ENCODE measurements at places on chromosomes 11 and 22.

DNA sequence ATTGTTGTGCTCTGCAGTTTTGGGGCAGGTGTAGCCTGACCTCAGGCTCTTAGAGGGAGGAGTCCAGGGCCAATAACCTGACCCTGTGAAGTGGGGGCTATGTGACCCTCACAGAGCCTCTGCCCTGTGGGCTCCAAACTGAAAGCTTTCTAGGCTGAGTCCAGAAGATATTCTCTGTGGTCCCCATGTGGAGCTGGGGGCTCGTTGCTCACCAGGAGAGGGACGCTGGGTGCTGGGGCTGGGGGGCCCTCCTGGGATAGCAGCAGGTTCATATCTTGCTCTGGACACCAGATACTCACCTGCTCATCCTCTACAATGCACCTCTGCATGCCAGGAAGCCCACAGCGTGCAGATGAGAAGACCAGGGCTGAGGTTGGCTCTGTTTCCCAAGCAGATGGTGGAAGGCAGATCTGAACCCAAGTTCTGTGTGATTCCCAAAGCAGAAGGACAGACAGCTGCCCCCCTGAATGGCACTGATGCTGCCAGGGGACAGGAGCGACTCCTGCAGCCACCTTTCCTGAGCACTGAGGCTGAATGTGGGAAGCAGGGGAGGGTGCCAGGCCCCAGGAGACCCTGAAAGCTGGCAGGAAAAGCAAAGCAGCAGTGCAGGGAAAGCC is 1022.0 kb downstream of the TBC1D22A start:
- DNase-seq = no peak
- no peaks in the 10 kb centered on the region for H3K36me3 ChIP-seq
- no peaks in the 10 kb centered on the region for H3K4me1 ChIP-seq
- H3K27me3 ChIP-seq = no peaks in the 10 kb centered on the region
- no peak overlapping the region for H3K27ac ChIP-seq

DNA sequence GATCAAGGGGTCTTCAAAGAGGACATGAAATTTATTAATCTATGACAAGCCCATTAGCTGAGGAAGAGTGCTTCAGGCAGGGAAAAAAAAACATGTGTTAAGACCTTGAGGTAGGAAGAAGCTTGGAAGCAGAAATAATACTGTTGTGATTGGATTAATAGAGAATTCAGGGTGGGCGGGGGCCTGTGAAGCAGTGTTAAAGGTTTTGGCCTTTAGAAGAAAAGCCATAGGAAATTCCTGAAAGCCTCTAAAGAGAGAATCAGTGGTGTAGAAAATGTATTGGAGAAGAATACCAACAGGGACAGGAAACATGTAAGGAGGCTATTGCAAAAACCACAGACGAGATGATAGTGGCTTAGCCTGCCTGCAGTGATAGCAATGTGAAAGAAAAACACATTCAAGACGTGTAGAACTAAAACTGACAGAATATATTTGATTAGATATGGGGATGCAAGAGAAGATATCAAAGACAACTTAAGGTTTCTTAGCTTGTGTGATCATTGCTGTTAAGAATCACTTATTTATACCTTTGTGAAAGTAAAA is 404.4 kb upstream of the ANO3 start:
- H3K4me3 ChIP-seq = no peak overlapping the region
- H3K4me1 ChIP-seq = no peaks in the 10 kb centered on the region
- DNase-seq = no peak
- H3K27me3 ChIP-seq = no peaks in the 10 kb centered on the region
- no peaks in the 10 kb centered on the region for H3K36me3 ChIP-seq

DNA sequence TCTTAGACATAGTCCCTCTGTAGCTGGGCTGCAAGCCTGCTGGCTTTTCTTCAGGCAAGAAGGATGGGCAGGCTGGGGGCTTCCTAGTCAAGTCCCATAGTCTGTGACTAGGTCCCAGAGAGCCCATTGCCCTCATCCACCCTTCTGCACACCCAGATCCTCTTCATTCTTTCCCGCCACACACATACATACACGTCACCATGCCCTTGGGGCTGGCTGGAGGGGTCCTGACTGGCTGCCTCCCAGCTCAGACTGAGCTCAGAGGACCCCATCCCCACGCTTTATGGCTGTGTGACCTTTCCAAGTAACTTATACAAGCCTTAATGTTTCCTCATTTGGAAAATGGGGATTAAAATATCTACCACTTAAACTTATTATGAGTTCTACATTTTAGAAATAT is 13.5 kb upstream of the PPFIBP2 start:
- no peak overlapping the region for H3K27ac ChIP-seq
- no peak overlapping the region for H3K4me3 ChIP-seq
- H3K4me1 ChIP-seq = no peaks in the 10 kb centered on the region

GRCh38 chr11:126502982-126503381 is 147.5 kb downstream of the ST3GAL4 start:
- no peaks in the 10 kb centered on the region for H3K36me3 ChIP-seq
- H3K27me3 ChIP-seq = peaks cover 3% of the 10 kb centered on the region
- no peak for DNase-seq
- no peak overlapping the region for H3K27ac ChIP-seq
- no peak overlapping the region for H3K4me3 ChIP-seq

DNA sequence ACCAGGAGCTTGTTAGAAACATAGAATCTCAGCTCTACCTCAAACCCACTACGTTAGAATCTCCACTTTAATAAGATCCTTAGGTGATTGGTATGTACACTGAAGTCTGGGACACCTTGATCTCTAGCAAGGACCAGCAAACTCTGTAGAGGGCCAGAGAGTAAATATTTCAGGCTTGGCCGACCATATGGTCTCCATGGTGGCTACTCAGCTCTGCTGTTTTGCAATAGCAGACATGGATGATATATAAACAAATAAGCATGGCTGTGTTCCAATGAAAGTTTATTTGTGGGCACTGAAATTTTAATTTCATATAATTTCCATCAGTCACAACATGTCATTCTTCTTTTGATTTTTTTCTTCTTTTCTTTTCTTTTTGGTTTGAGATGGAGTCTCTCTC is 23.9 kb downstream of the UBASH3B start:
- no peak overlapping the region for H3K27ac ChIP-seq
- H3K4me3 ChIP-seq = no peak overlapping the region

DNA sequence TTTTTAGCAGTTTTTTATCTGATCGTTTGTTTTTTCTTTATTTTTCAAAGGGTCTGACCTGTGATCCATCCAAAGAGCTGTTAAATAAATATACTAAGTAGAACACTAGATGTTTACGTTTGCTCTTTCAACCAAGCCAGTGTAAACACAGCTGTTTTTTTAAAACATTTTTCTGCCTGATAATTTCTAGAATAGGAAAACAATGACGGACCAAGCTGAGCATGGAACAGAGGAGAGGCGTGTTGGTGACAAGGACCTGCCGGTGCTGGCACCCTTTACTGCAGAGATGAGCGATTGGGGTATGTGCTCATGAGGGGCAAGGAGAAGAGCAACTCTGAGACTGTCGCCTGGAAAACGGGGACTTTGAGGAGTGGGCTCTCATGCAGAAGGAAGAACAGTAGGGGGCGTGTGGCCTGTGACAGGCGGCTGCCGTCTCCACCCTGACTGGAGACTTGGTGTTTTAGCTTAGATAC is 28.6 kb upstream of the PANX2 start:
- H3K27ac ChIP-seq = peak overlapping the region; percentile 38
- H3K27me3 ChIP-seq = no peaks in the 10 kb centered on the region
- no peak overlapping the region for H3K4me3 ChIP-seq
- peaks cover 18% of the 10 kb centered on the region for H3K4me1 ChIP-seq
- no peaks in the 10 kb centered on the region for H3K36me3 ChIP-seq
- no peak for DNase-seq

DNA sequence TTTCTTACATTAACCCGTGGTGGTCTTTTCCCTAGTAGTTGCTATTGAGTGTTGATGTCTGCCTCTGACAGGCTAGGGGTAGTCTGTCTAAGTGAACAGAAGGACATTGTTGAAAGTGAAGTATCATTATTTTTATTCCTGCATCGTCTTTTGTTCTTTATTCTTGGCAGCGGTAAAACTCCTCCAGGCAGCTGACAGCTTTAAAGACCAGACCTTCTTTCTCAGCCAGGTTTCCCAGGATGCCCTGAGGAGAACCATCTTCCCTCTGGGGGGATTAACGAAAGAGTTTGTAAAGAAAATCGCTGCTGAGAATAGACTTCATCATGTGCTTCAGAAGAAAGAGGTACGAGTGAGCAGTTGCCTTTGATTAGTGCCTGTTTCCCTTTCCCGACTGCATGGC is 14.6 kb downstream of the TRMU start:
- H3K27me3 ChIP-seq = no peaks in the 10 kb centered on the region
- no peaks in the 10 kb centered on the region for H3K4me1 ChIP-seq
- H3K36me3 ChIP-seq = peaks cover 5% of the 10 kb centered on the region
- no peak overlapping the region for H3K27ac ChIP-seq
- DNase-seq = no peak
- no peak overlapping the region for H3K4me3 ChIP-seq

DNA sequence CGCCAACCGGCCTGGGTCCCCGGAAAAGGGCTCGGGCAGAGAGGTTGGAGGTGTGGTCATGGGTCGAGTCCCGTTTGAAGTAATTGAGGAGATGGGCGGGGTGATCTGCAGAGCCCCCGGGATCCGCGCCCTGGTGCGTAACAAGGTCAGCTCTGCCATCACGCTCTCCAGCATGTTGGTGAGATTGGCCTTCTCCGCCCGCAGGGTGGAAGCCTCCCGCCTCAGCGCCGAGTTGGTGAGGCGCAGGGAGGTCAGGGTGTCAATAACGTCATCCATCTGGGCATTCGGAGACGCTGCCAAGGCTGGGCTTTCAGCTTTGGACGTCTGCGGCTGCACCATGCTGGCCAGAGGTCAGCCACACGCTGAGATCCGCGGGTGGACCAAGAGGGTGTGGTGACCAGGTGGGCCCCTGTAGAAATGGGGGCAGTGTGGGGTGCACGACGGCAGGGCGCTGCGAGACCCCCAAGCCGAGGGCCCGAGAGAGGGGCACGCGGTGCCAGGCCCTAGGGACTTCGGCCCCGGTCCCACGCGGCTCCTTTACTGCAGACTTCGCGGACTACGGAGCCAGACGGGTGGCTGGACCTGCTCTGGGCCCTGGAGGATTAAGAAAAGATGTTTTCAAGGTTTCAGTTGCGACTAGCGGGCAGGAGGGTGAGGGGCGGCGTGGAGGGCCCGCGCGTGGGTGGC is 672 bp downstream of the RTL6 start:
- peak overlapping the region; percentile 95 for H3K4me3 ChIP-seq
- DNase-seq = no peak
- no peaks in the 10 kb centered on the region for H3K27me3 ChIP-seq
- peaks cover 6% of the 10 kb centered on the region for H3K4me1 ChIP-seq

GRCh38 chr22:35638001-35638400 is 10.2 kb upstream of the APOL6 start:
- no peaks in the 10 kb centered on the region for H3K4me1 ChIP-seq
- H3K27me3 ChIP-seq = no peaks in the 10 kb centered on the region
- peak overlapping the region; percentile 63 for H3K27ac ChIP-seq

DNA sequence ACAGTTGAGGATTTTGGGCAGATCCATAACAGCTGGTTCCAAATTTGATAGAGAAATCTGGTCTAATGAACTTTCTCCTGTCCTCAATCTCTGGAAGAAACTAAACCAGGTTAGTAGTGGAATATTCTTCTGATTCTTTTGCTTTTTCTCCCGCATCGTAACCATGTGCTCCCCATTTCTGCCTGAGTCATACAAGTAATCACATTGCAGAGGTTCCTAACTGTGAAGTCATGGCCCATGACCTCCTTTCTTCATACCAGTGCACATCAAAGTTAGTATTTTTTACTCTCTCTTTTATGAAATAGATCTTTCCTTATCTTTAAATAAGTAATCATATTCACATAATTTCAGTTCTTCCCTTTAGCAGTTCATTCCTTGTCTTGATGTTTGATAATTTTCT is 249.0 kb downstream of the DYNC2H1 start:
- no peaks in the 10 kb centered on the region for H3K4me1 ChIP-seq
- no peak overlapping the region for H3K4me3 ChIP-seq
- no peaks in the 10 kb centered on the region for H3K27me3 ChIP-seq
- no peaks in the 10 kb centered on the region for H3K36me3 ChIP-seq

DNA sequence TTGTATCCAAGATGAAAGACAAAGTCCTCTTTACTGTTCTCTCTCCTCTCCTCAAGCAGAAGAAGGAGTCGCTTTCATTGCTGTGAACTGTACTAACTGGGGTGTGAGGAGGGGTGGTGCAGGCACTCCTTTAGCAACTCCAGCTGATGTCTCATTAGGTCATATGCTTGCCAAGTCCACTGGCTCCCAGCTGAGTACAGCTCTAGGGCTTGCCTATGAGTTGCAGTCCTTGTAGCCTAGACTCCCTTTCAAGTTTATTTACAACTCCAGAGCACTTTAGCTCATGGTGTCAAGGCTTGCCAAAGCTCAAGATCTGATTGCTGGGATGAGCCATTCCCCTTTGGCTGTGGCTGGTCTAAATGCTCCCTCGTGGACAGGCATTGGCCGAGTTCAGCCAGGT is 55.1 kb upstream of the PDGFD start:
- no peaks in the 10 kb centered on the region for H3K36me3 ChIP-seq
- DNase-seq = no peak
- no peaks in the 10 kb centered on the region for H3K27me3 ChIP-seq
- H3K4me3 ChIP-seq = no peak overlapping the region
- no peak overlapping the region for H3K27ac ChIP-seq
